ENCODE measurements at places on chromosomes 4 and X. TPM values are rescaled to one million over a fixed set of nuclear protein-coding genes. Genes with fewer than 3 reads are reported as not detected.

The PNMA6A gene
- 1.3 TPM for total RNA-seq

The CT45A10 gene
- total RNA-seq = not detected

The PWWP3B gene
- 0.21 TPM for total RNA-seq

The ASIC5 gene
- not detected for total RNA-seq

The GPRASP3 gene
- total RNA-seq = 10.5 TPM

The TMSB15B gene
- total RNA-seq = 20.1 TPM

The MCF2 gene
- 0.67 TPM for total RNA-seq

The BRCC3 gene
- total RNA-seq = 42.5 TPM

The FRMPD4 gene
- total RNA-seq = 0.03 TPM

The ATP2B3 gene
- total RNA-seq = 0.10 TPM

Measured in endothelial cell (in vitro differentiated cells).